Right atrium auricular region (tissue), 2 donors: ENCODE measurements at places on chromosomes 6 and 20. TPM values are rescaled to one million over a fixed set of nuclear protein-coding genes. Genes with fewer than 3 reads are reported as not detected.

DNA sequence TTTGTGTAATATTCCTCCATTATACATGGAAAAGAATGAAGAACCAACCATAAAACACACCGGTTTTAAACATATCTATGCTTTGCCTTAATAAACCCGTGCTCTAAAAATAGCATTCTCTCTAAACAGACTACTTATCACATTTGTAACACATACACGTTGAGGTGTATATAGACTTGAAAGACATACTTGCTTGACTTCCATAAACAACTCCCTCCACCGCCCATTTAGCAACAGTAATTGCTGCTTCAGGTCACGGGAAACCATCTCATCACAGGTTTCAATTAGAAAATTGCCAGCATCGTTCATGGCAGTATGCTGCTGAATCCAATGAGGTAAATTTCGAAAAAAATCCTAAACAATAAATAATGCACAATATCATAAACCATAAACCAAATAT is 174.0 kb downstream of the SYNE1 start:
- DNase-seq = no peak

DNA sequence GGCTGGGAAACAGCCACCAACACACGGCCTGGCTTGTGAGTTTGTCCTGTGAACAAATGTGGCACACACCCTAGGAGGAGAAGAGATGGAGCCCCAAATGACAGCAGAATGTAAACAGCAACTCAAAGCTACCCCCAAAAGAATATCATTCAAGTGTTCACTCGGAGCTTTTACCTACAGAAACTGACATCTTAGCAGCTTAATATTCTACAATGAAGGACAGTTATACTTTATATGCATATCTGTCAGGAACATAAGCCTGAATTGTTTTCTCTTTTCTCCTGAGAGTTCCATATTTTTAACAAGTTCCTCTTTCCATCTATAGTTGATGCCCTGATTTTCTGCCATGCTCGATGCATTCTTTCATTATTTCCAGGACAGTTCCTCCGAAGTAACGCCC is 566.0 kb upstream of the MAP3K7 start:
- no peak for DNase-seq

- no peak for DNase-seq
These were observed 1.7 kb downstream of the UBE2V1 start for GRCh38 chr20:50111120-50111828.

Gene CDK5RAP1
- total RNA-seq = 22.8 TPM

- DNase-seq = no peak
These were observed 108.9 kb downstream of the CDH4 start for GRCh38 chr20:61360940-61361339.

DNA sequence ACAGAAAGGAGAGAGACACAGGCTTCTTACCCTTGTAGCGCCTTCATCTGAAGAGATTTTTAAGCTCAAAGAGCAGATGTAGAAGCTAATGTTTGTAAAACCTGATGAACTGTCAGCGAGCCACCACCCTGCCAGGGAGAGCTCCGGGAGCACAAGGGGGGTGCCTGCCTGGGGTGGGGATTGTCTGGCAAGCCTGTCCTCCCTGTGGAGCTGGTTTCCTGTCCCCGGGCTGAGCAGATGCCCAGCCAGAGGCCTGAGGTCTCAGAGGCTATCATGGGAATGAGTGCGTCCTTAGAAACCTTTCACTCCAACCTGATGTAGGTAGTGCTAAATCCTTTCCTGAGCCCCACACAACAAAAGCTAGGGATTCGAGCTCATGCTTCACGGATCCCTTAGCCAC is 41.9 kb upstream of the NR2E1 start:
- DNase-seq = no peak

DNA sequence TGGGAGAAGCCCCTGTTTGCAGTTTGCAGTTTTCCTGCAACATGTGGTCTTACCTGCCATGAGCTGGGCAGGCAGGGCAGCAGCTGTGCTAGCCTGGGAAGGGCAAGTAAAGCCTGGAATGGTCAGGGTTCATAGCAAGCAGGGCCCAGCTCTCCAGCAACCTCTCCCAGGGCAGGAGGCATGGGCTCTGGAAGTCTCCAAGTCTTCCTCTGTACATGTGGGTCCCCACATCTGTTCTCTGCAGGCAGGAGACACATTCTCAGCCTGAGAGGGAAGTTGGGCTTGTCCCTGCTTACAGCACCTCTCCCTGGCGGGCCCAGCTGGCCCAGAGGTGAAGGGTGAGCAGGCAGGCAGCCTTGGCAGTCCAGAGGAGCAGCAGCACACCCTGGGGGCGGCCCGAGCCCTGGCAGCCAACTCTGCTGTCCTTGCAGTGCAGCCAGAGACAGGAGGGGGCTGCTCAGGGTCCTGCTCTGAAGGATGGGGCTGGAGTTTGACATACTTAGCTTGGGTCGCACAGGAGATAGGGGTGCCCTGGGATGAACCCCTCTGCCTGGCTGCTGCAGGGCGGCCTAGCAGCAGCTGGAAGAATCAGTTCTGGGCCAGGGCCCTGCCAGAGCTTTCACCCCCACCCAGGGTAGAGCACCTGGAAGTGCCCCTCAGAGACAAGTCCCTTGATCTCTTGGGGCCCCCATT is 176.0 kb downstream of the MRPL14 start:
- DNase-seq = no peak

DNA sequence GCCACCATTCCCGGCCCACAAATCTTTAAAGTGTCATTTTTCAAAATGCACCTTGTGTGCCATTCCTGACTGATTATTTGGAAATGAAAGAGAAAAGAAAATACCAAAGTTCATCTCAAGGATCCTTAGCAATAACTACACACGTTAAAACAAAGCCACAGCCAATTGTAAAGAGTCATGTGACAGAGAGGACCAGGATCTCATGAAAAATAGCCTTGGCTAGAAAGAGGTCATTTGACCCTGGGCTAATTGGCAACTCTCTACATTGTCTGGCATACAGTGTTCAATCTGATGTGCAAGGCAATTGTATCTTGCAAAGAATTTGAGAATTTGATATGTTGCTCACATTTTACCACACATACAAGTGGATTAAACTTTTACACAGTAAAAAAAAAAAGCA is 31.6 kb upstream of the HLA-G start:
- DNase-seq = no peak

Gene PRR18
- total RNA-seq = not detected

DNA sequence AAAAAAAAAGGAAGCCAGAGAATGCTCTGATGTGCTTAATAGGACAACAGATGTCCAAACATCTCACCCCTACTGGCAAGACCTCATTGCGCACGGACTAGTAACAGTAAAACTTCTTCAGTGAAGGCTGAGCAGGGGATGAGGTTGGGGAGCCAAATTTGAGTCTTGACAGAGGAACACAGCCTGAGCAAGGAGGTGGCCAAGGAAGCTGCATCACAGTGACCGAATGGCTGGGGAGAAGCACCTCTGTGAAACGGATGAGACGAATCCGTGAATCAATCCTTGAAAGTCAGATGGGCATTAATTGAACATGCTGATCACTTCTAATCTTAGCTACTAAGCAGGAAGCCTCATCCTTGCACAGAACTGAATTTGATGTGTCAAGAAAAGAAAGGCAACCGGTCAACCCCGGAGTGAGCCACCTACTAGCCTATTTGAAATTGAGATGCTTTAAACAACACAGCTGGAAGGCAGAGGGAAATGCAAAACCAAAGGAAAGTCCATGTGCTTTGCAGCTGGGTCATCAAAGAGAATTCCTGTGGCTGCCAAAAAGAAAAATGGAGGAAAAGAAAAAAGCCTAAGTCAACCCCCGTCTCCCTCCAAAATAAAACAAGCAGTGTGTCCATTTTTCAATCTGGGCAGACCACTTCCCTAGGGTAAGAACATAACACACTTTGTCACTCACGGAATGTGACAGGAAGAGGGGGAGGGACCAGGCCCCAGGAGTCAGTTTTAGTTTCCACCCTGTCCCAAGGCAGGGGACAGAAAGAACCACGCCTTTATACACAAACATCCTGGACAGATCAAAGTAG is 29.5 kb downstream of the PXDC1 start:
- no peak for DNase-seq

GRCh38 chr6:53547166-53547810 is 2.4 kb upstream of the GCLC start:
- no peak for DNase-seq

DNA sequence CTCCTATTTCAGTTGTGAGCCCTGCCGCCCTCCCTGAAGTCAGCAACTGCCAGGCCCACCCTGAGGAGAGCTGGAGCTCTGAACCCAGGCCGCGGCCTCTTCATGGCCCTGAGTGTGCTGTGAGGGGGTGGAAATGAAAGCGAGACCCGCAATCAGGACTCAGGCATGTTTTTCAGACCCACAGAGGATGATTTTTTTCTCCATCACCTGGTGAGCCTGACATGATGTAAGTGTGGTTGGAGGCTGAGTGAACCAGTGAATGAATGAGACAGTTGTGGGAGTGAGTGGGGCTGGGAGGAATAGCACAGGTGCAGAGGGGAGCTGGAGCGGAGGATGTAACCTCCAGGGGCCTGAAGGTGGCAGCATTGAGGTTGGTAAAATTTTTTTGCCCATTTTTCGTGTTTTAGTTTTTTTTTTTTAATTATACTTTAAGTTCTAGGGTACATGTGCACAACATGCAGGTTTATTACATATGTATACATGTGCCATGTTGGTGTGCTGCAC is 18.3 kb downstream of the RAET1L start:
- DNase-seq = no peak
